ENCODE measurements at places on chromosomes 3 and 15. TPM values are rescaled to one million over a fixed set of nuclear protein-coding genes. Genes with fewer than 3 reads are reported as not detected.

SLC28A2 gene
- total RNA-seq, result not detected

CAPN3 gene
- total RNA-seq, result 0.31 TPM

TP63 gene
- not detected for total RNA-seq

LRRN1 gene
- 269 TPM for total RNA-seq

- no peak overlapping the region for H3K4me3 ChIP-seq
- H3K36me3 ChIP-seq, result no peaks in the 10 kb centered on the region
- H3K27ac ChIP-seq, result no peak overlapping the region
- H3K27me3 ChIP-seq, result no peaks in the 10 kb centered on the region
- DNase-seq, result no peak
- no peaks in the 10 kb centered on the region for H3K4me1 ChIP-seq
These were observed 111.7 kb downstream of the ADCY5 start for GRCh38 chr3:123337226-123337625.

DNA sequence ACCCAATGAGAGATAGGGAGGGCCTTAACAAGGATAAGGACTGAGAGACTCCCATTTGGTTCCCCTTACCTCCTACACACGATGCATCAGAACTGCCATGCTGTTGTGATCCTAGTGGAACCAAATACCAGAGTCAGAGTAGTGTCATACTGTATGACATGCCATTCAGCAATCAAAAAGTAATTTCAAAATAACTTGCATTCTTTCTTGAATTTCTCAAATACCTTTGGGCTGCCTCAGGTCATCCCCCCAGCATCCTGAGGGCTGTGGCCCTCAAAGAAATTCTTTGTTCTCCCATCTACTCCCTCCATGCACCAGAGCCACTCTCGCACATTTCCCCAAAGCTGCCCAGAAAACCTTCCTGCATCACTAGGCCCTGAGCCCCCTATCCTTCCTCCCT is 68.9 kb upstream of the PPP2R3A start:
- peaks cover 3% of the 10 kb centered on the region for H3K36me3 ChIP-seq
- DNase-seq, result no peak
- H3K4me3 ChIP-seq, result no peak overlapping the region
- H3K27ac ChIP-seq, result no peak overlapping the region
- no peaks in the 10 kb centered on the region for H3K27me3 ChIP-seq

GRCh38 chr15:60701261-60702019 is 222.5 kb upstream of the ICE2 start:
- DNase-seq, result no peak
- H3K36me3 ChIP-seq, result no peaks in the 10 kb centered on the region
- no peaks in the 10 kb centered on the region for H3K27me3 ChIP-seq
- H3K27ac ChIP-seq, result no peak overlapping the region
- H3K4me3 ChIP-seq, result no peak overlapping the region
- peaks cover 3% of the 10 kb centered on the region for H3K4me1 ChIP-seq

DNA sequence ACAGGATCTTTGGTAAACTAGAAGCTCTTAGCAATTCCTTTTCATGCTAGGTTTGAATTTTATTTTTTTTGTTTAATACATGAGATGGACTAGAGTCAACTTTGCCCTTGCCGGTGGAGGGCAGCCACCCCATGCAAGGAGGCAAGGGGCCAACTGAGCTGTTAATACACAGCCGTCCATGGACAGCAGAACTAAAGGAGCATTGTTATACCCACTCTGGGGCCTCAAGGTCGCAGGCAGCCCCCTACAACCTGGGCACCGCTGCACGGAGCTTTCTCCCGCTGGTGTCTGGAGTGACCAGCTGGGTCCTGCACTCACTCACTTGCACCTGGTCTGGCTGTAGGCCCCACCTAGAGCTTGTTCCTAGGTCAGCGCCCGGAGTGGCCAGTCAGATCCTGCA is 47.9 kb upstream of the ACKR4 start:
- no peaks in the 10 kb centered on the region for H3K27me3 ChIP-seq
- no peaks in the 10 kb centered on the region for H3K4me1 ChIP-seq
- H3K36me3 ChIP-seq, result no peaks in the 10 kb centered on the region
- no peak for DNase-seq

DNA sequence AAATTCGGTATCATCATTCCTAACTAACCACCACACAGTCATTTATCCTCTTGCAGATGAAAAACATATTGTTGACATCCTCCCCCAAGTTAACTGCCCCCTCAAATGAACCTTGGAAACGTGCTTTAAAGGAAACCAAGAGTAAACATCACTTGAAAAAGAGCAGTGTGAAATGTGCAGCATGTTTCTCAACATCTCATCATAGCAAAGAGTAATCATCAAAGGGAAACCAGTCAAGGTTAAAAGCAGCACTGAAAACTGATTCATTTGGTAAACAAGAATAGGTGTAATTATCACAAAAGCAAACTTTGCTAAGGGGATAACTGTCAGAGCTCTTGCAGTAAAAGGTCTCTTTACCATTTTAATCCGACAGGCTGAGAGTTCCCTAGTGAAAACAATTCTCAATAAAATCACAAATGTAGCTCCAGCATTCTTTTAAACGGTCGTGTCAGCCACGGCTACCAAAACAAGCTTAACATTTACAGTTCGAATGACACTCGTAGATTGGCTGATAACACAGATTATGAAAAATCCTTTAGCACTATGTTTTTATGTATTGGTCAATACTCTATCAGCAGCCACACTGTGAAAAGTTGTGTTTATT is 461.0 kb downstream of the GBE1 start:
- DNase-seq, result no peak
- H3K4me3 ChIP-seq, result no peak overlapping the region
- no peaks in the 10 kb centered on the region for H3K27me3 ChIP-seq

- DNase-seq, result no peak
- H3K36me3 ChIP-seq, result peaks cover 21% of the 10 kb centered on the region
- peaks cover 7% of the 10 kb centered on the region for H3K4me1 ChIP-seq
- H3K27me3 ChIP-seq, result no peaks in the 10 kb centered on the region
- H3K27ac ChIP-seq, result no peak overlapping the region
These were observed 25.5 kb downstream of the SLC12A8 start for GRCh38 chr3:125186800-125187598.

- H3K4me3 ChIP-seq, result no peak overlapping the region
- H3K27ac ChIP-seq, result no peak overlapping the region
- no peaks in the 10 kb centered on the region for H3K4me1 ChIP-seq
- H3K36me3 ChIP-seq, result peaks cover 3% of the 10 kb centered on the region
- H3K27me3 ChIP-seq, result no peaks in the 10 kb centered on the region
These were observed 112.2 kb downstream of the FEZF2 start for GRCh38 chr3:62261121-62261520.

- no peak overlapping the region for H3K27ac ChIP-seq
- H3K27me3 ChIP-seq, result no peaks in the 10 kb centered on the region
- H3K4me3 ChIP-seq, result no peak overlapping the region
- no peaks in the 10 kb centered on the region for H3K36me3 ChIP-seq
- H3K4me1 ChIP-seq, result no peaks in the 10 kb centered on the region
These were observed 142.6 kb downstream of the RPLP1 start for GRCh38 chr15:69595009-69595791.

DNA sequence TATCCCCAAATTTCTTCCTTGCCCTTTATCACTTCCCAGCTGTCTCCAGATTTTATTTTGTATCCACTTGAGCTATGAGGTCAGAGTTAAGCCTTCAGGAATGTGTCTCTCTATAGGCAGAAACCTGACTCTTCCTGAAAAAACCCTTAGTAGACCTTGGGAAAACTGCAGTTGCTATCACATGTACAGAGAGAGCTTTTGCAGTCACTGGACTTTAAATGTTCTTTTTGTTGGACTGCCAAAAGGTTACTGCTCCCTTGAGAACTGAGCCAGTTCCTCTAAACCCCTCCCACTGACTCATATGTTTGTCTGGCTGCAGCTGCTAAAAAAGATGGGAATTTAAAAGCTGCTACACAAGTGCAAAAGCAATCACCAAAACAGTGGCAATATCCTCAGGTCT is 169.1 kb upstream of the CCDC54 start:
- no peak for DNase-seq
- H3K4me3 ChIP-seq, result no peak overlapping the region
- no peaks in the 10 kb centered on the region for H3K4me1 ChIP-seq
- no peak overlapping the region for H3K27ac ChIP-seq
- H3K36me3 ChIP-seq, result no peaks in the 10 kb centered on the region

DNA sequence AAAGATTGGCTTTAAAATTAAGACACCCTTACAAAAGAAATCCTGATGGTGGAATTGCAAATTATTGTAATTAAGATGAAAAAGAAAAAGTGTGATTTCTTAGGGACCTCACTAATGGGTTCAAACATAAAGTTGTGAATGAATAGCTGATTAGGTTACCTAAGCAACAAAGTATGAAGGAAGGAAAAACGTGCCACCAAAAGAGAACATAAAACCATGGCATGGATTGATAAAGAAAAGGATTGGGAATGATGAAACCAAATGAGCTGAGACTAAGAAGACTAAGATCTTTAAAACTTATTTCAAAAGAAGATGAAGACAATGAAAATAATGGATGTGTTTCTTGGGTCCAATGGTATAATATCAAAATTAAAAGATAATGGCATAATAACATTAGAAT is 32.2 kb upstream of the GUCA1C start:
- no peak overlapping the region for H3K27ac ChIP-seq
- no peaks in the 10 kb centered on the region for H3K4me1 ChIP-seq
- H3K36me3 ChIP-seq, result no peaks in the 10 kb centered on the region
- H3K27me3 ChIP-seq, result no peaks in the 10 kb centered on the region
- DNase-seq, result no peak
- no peak overlapping the region for H3K4me3 ChIP-seq

DNA sequence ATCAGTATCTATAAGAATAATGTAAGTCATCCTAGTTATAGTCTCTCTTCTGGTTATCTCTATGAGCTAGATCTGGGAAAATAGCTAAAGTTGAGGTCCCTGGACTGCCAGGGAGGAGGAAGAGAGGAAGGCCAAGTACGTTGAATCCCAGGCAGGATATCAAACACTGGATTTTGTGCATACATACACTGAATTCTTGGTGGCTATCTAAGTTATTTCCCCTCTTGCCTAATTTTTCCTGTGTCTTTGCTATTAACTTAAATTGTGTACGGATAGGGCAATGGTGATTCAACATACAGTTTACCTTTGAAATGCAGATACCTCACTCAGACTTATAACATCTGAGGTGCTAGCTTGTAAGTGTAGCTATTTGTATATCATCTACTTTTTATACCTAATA is 27.2 kb downstream of the FBXO22 start:
- H3K4me3 ChIP-seq, result no peak overlapping the region
- H3K36me3 ChIP-seq, result peaks cover 15% of the 10 kb centered on the region
- DNase-seq, result no peak
- H3K27ac ChIP-seq, result no peak overlapping the region
- peaks cover 8% of the 10 kb centered on the region for H3K4me1 ChIP-seq

Measured in H9 (cell line).